ENCODE measurements at places on chromosomes 16 and 17.

- DNase-seq: no peak
These were observed 204.0 kb upstream of the MPHOSPH6 start for GRCh38 chr16:82373976-82374375.

GRCh38 chr16:35731341-35732040 is 2272.1 kb downstream of the TP53TG3F start:
- no peak for DNase-seq

GRCh38 chr16:88458039-88458772 is 5.1 kb downstream of the ZFPM1 start:
- no peak for DNase-seq

- no peak for DNase-seq
These were observed 114.3 kb downstream of the ABCC1 start for GRCh38 chr16:16063683-16064082.

DNA sequence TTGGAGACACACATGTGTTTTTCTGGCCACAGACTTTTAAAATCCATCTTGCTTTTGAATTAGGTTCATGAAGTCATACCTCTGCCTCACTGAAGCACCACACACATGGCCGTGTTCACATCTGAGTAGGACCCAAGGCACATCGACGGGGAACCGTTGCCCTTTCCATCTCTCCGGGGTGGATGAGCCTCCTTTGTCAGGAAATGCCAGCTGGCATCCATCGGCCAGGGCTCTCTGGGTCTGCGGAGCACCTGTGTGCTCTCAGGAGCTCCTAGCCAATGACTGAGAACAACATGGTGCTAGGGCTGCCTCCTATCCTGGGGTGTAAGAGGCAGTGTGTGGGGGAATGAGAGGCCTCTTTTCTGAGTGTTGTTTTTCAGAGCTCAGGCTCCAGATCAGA is 24.5 kb upstream of the NKD1 start:
- DNase-seq: no peak

GRCh38 chr17:83203073-83203471 is 123.7 kb downstream of the METRNL start:
- no peak for DNase-seq

GRCh38 chr17:17455173-17455572 is 21.6 kb upstream of the MED9 start:
- no peak for DNase-seq

- DNase-seq: peak; percentile 78
These were observed 309.4 kb downstream of the SEC14L1 start for GRCh38 chr17:77449908-77450741.

- DNase-seq: no peak
These were observed 167.7 kb upstream of the KCNJ16 start for GRCh38 chr17:69907132-69907847.

- no peak for DNase-seq
These were observed 9.3 kb upstream of the KREMEN2 start for GRCh38 chr16:2954656-2955381.

- no peak for DNase-seq
These were observed 9.4 kb downstream of the CLUH start for GRCh38 chr17:2701996-2702741.

- no peak for DNase-seq
These were observed 10.7 kb downstream of the SPNS2 start for GRCh38 chr17:4509401-4509800.

GRCh38 chr16:88662222-88662842 is 559 bp downstream of the MVD start:
- no peak for DNase-seq

GRCh38 chr17:27797390-27798091 is 2.8 kb downstream of the NOS2 start:
- no peak for DNase-seq

- no peak for DNase-seq
These were observed 666 bp downstream of the HGS start for GRCh38 chr17:81684442-81684911.

Measured in stimulated activated CD4-positive, alpha-beta T cell treated with anti-CD3 and anti-CD28 coated beads, Interleukin-4, amount 100 ng/mL, for 4 hours (primary cell).